ENCODE measurements at places on chromosomes 13 and 19. TPM values are rescaled to one million over a fixed set of nuclear protein-coding genes. Genes with fewer than 3 reads are reported as not detected.

GRCh38 chr13:72716776-72717175 lies 10.7 kb downstream of the MZT1 start:
- DNase-seq, result no peak

- DNase-seq, result no peak
These were observed 7.8 kb downstream of the ZBTB7A start for GRCh38 chr19:4058693-4059452.

GRCh38 chr13:48155848-48156247 lies 60.9 kb upstream of the MED4 start:
- DNase-seq, result peak; percentile 23

SPTBN4 gene
- 1.4 TPM for polyA plus RNA-seq

GRCh38 chr19:15169541-15170285 lies 31.1 kb downstream of the NOTCH3 start:
- DNase-seq, result no peak

DNA sequence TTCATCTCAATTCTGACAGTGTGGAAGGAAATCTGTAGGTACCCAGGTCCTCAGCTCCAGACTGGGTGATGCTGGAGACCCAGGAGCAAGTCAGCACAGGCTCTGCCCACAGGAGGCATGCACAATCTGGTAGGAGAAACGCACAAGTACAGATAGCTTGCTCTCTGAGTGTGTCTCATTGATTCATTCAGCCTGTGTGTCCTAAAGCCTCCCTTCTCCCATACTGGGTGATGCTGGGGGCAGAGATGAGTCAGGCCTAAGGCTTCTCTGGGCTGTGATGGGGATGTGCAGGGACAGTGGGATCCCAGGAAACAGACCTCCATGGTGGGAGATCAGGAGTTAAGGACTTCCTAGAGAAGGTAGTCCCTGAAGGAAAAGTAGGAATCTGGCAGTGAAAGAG lies 6.8 kb downstream of the ZNF526 start:
- no peak for DNase-seq

DNA sequence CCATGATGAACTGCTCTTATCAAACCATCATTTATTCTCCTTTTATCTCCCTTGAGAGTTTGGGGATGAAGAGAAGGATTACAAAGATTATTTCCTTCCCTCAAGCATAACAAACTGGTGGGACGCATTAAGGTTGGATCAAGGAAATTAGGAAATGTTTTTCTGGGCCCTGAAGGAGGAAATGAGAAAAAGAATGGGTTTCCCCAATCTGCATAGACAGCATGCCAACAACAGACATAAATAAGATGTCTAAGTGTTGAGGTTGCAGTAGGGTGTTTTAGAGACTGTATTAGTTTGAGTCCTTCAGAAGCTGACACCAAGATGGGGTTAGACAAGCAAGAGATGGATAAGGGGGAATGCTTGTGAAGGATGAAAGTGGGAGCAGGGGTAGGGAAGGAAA lies 7.3 kb downstream of the EPSTI1 start:
- DNase-seq, result no peak

DNA sequence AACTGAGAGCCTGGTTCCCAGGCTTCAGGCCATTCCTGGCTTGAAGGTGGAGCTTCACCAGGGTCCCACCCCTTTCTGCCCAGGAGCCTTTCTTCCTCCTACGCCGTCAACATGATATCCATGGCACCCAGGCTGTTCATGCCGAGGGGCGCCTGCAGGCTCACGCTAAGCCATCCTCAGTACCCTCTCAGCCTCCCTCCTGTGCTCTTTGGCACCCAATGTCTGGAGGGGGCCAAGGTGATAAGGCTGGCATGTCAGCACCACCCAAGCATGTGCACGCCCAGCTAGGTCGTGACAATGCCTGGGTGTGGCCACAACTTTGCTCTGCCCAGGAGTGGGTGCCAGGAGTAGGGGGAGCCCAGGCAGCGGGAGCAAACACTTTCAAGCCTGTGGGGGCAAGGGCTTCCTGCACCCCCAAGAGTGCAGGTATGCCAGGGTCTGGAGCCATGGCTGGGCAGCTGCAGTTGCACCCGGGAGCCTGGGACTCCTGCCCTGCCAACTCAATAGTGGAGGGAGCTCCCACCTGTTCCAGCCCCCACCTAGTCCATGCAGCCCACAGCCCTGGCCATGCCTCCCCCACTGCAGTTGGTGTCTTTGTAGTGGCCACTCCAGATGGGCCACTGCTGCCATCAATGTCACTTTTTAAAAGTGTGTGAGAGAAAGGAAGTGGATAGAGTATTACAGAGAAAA lies 219.9 kb downstream of the MAB21L1 start:
- DNase-seq, result no peak

ZNF471 gene
- 0.04 TPM for polyA plus RNA-seq

GRCh38 chr13:113171250-113172125 lies 13.0 kb downstream of the PROZ start:
- no peak for DNase-seq

GRCh38 chr13:73984949-73985691 lies 149.1 kb downstream of the KLF12 start:
- DNase-seq, result no peak

GRCh38 chr13:102571075-102571474 lies 25.7 kb upstream of the TPP2 start:
- DNase-seq, result no peak

DNA sequence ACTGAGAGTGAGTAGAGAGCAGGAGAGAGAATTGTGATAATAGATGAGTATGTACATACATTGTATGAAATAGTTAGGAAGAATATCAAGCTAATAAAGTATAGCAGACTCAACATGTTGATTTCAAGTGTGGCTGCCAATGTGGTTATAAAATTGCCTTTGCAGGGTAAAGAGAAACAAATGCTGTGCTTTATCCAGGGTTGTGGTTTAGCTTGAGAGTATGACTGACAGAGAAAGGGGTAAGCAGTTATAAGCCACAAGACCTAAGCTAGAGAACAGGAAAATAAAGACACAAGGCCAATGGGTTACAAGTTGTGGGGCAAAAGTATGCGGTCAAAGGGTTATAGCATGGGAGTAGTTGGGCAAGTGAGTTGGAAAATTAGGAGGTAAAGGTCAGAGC lies 1217.5 kb downstream of the DIAPH3 start:
- no peak for DNase-seq

SLC27A1 gene
- 2.5 TPM for polyA plus RNA-seq

- DNase-seq, result no peak
These were observed 25.3 kb upstream of the TBC1D4 start for GRCh38 chr13:75507027-75508001.
